Activated CD4-positive, alpha-beta T cell treated with anti-CD3 and anti-CD28 coated beads for 24 hours (primary cell): ENCODE measurements at places on chromosomes 3 and 15.

GRCh38 chr3:52403955-52404354, 40.9 kb downstream of the SEMA3G start:
- no peak for DNase-seq

DNA sequence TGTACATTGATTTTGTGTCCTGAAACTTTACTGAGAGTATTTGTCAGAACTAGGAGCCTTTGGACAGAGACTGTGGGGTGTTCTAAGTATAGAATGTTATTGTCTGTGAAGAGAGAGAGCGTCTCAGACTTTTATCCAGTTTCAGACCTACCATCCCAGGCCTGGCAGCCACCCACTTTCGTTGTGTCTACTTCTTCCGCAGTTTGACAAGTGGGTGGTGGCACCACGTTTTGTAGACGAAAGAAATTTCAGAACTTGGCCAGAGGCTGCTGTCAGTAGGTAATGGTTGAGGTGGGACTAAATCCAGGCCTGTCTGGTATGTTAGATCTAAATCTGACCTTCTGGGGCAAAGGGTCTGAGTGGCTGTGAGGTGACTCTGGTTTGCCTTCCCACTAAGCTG, 13.4 kb upstream of the TRAK1 start:
- no peak for DNase-seq

GRCh38 chr3:184756151-184757021, 44.5 kb upstream of the MAGEF1 start:
- no peak for DNase-seq

DNA sequence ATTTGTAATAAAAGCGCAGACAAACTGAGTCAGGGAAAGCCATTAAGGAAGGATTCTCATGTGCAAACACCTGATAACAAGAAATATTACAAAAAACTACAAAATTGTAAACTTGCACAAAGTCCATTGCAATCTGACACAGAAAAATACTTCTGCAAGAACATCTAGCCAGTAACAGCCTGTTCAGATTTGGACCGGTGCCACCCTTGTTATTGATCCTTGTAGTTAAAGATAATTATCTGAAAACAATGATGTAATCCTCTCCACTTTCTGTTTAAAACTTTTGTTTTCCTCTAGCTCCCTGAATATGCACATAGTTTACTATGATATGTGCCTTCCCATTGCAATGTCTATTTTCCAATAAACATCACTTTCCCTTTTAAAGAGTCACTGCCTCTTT, 1090.2 kb downstream of the PLOD2 start:
- no peak for DNase-seq

DNA sequence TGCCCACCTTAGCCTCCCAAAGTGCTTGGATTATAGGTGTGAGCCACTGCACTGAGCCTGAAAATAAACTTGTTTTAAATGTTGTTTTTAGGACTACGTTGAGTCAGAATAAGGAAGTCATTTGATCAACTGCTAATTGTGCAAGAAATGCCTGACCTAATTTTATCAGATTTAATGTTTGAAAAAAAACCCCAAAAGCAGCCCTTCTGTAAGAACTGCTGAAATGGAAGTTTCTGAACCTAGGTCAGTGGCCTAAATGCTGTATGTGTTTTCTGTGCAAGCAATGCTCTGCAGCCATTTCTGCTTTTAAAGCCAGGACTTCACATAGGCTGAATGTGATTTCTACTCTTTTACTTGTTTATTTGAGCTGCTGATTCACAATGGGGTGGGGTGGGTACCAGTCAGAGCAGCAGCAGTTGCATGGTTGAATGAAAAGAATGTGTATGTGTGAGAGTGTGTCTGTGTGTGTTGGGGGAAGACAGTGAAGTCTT, 6.6 kb downstream of the GPX1 start:
- DNase-seq = no peak

- no peak for DNase-seq
Observed at GRCh38 chr3:170360916-170361315, 3.4 kb downstream of the SKIL start.

- no peak for DNase-seq
Observed at GRCh38 chr3:11379238-11379823, 107.1 kb downstream of the ATG7 start.

DNA sequence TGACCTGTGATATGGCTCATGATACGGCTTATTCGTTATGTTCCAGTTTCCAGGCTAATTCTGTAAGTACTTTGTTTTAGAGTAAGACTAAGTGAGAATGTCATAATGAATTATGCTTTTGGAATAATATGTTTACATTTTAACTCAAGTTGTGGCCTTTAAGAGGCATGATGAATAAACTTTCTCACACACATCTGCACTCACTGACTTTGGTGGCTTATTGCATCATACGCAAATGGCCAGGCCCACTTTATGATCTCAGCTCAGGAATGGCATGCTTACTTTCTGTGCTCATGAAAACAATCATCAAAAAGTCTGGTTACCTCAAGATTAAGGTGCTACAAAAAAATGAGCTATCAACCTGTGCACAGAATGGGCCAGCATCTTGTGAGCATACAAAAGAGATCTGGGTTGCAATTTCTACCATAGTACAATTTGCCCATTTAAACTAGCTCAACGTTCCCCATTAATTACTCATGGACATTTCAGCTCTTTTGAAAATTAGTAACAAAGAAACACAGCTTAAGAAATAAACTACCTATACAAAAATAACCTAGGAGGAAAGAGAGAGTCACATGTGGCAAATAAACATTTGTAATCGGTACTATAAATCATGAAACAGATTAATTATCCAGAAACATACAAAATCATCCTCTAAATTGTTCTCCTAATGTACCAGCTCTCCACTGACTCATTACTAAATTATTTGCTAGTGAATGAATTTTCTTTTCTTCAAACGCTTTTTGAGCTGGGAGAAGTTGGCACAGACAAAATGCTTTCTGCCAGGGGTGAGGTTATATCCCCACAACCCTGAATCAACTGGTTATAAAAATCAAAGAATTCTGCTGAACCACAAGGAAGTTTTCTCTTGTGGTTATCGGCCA, 439.0 kb upstream of the ADAMTS9 start:
- DNase-seq = no peak

- no peak for DNase-seq
Observed at GRCh38 chr3:42375121-42375800, 35.1 kb downstream of the LYZL4 start.

DNA sequence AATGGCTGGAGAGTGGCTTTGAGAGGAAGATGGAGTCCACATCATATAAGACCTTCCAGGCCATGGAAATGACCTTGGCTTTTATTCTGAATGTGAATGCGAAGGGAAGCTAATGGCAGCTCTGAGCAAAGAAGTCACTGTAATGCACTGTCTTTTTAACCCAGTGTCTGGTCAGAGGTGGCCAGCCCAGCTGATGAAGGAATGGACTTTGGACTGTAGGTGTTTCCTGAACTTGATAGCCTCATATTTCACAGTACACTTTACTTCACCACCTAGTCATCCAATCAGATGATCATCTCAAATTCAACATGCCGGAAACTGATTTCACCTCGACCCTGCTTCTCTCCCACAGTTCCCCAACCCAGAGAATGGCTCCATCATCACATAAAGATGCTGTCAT, 33.4 kb downstream of the DCLK3 start:
- DNase-seq = no peak

- DNase-seq = no peak
Observed at GRCh38 chr15:80386151-80386550, 18.0 kb upstream of the ARNT2 start.

DNA sequence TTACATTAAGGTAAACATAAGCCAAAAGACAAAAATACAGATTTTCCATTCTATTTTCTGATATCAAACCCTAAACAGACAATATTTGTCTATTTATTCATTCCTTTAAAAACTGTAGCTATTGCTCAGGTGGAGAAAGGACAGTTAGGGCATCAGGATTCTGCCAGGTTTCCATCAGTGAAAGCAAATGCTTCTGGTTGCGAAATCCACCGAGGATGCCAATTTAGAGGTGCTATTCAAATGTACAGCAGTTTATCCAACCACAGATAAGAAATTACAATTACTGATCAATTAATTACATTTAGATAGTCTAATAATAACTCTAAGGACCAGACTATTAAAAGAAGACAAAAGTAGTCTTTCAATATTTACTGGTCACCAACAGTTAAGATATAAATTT, 3.9 kb downstream of the TOMM70 start:
- DNase-seq = no peak

GRCh38 chr15:94205366-94205765, 26.0 kb upstream of the MCTP2 start:
- no peak for DNase-seq

DNA sequence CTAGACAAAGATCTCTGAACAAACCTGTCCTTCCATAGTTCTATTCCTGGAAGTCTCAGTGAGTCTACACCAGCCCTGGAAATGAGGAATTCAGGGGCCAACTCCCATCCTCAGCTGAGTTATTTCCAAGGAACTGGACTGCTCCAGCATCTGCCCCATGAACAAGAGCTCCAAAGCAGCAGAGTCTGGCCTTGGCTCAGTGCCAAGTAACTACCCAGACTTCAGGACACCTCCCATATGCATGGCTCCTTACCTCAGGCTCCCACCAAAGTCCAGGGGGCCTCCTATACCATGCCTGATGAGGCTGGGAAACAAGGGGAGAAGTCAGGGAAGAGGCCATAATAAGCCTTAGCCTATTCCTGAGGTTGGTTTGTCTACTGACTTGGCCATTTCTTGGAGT, 45.0 kb downstream of the FAIM start:
- no peak for DNase-seq

- no peak for DNase-seq
Observed at GRCh38 chr3:56145410-56145809, 322.9 kb downstream of the ERC2 start.

- no peak for DNase-seq
Observed at GRCh38 chr3:71006810-71007785, 576.4 kb downstream of the FOXP1 start.

- no peak for DNase-seq
Observed at GRCh38 chr15:65177901-65178300, 7.2 kb downstream of the CLPX start.

GRCh38 chr3:16866571-16866970, 18.2 kb upstream of the PLCL2 start:
- DNase-seq = no peak

GRCh38 chr3:178084938-178085816, 451.1 kb upstream of the KCNMB2 start:
- DNase-seq = peak; percentile 6

- DNase-seq = no peak
Observed at GRCh38 chr3:51704511-51704950, 2.3 kb upstream of the GRM2 start.

- DNase-seq = no peak
Observed at GRCh38 chr15:58240191-58240932, 102.2 kb downstream of the AQP9 start.

DNA sequence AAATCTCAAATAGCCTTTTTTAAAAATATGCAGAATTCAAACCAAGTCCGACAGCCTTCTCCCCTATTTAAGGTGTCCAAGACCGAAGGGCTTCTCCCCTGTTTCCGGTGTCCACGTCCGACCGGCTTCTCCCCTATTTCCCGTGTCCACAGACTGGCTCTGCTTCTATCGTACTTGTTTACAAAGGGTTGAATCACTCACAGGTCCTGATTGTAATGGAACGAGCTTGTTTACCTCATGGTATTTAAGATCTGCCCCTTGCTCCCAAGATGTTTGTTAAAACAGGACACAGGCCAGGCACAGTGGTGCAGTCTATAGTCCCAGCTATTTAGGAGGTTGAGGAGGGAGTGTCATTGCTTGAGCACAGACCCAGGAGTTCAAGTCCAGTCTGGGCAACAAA, 90.4 kb upstream of the ROBO2 start:
- no peak for DNase-seq

- DNase-seq = no peak
Observed at GRCh38 chr15:43316016-43316970, 14.1 kb downstream of the LCMT2 start.

DNA sequence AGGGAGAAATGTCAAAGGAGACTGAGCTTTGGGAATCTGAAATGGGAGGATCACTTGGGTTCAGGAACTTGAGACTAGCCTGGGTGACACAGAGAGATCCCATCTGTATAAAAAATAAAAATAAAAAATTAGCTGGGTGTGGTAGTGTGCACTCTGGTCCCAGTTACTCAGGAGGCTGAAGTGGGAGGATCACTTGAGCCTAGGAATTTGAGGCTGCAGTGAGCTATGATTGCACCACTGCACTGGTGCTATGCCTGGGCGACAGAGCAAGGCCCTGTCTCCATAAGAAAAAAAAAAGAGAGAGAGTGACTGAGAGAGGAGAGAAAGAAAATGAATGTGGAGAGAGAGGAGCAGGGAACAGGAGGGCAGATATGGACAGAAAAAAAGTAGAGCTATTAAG, 72.8 kb downstream of the SENP2 start:
- no peak for DNase-seq

GRCh38 chr3:30943206-30943605, 48.7 kb upstream of the GADL1 start:
- DNase-seq = no peak

DNA sequence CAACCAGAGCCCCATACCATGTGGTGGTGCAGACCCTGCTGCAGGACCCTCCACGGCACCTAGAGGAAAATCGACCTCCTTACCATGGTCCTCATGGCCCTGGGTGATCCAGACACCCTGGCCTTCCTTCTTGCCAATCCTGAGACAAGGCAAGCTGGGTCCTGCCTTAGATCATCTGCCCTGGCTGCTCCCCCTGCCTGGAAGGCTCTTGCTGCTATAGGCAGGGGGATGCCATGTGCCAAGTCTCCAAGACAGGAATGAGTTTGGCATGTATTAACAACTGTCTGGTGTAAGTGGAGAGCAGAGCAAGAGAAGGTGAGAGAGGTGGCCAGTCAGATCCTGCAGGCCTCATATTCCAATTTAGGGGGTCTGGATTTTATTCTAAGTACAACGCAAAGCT, 7.5 kb downstream of the HEG1 start:
- no peak for DNase-seq

DNA sequence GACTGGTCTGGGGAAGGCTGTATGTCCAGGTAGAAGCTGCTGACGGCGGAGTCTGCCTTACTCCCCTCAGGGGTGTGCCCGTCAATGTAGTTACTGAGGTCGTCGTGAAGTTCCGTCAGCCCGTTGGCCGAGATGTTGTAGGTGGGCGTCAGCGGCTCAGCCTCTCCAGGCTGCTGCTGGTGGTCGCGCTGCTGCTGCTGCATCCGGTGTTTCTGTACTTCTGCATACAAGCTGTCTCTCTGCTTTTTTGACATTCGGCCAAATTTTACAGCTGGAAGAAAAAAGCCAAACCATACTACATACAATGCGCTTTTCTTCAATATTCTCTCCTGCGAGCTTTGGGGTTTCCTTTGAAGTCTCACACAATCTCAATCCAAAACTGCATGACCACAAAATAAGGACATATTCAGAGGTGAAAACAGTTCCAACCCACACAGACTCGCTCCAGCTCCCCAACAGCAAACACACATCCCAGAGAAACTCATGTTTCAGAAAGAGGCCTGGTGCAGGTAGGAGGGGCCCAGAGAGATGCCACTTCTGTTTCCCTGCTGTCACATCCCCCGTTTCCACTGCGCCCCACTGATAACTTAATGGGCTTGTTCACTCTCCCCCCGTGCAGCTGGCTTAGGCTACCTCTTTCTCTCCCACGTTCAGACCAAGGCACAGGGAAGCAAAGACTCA, 32.5 kb upstream of the ICE2 start:
- DNase-seq = no peak
